ENCODE measurements at places on chromosomes 5 and 9. TPM values are rescaled to one million over a fixed set of nuclear protein-coding genes. Genes with fewer than 3 reads are reported as not detected.

GRCh38 chr9:21998026-21998425 lies 3.4 kb downstream of the CDKN2B-AS1 start:
- no peak for DNase-seq

GRCh38 chr9:115006660-115007059 lies 76.3 kb upstream of the TNFSF8 start:
- DNase-seq = no peak

- DNase-seq = no peak
Observed at GRCh38 chr9:112629671-112630485, 88.0 kb downstream of the INIP start.

The PCDHGB3 gene
- total RNA-seq = 0.59 TPM

DNA sequence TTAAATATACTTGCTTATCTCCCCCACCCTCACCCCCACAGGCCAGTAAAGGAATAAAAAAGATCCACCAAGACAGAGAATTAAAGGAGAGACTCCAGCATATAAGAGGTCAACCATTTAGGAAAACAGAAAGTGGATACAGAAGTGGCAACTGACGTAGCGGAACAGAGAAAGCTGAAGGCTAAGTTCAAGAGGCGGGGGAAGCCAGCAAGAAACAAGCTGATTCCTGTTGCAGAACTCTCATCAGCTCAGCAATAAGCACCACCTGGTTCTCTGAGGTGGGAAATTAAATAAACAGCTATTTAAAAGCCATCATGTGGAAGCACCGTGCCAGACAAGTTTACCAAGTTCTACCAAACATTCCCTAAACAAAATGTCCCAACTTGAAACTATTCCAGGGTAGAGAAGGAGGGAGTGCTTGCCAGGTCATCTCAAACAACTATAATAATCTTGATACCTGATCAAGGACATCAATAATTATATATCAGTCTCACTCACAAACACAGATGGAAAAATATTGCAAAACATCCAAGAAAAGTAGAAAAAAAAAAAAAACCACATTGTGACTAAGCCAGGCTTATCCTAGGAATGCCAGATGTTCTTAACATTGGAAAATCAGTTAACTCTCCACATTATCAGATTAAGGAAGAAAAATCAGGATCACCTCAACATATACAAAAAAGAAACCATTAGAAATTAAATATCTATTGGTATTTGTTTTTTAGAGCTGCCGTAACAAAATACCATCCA lies 7.3 kb upstream of the ARL15 start:
- DNase-seq = no peak

DNA sequence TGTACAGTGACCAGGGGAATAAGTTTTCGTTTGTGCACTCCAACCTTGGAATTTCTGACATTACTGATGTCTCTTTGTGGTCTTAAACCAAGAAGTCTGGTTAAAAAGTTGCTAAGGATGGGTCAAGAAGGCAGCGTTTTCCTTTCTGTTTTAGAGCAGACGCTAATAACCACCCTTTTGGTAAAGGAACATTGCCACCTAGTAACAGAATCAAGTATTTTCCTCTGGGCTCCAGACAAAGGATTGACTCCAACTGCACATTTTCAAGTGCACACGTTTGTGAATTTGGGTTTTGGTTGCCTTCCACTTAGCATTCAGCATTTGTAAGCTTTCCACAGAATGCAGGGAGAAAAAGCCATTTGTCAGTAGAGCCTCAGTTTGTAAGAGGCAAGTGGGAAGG lies 22.2 kb upstream of the CEP78 start:
- DNase-seq = no peak

DNA sequence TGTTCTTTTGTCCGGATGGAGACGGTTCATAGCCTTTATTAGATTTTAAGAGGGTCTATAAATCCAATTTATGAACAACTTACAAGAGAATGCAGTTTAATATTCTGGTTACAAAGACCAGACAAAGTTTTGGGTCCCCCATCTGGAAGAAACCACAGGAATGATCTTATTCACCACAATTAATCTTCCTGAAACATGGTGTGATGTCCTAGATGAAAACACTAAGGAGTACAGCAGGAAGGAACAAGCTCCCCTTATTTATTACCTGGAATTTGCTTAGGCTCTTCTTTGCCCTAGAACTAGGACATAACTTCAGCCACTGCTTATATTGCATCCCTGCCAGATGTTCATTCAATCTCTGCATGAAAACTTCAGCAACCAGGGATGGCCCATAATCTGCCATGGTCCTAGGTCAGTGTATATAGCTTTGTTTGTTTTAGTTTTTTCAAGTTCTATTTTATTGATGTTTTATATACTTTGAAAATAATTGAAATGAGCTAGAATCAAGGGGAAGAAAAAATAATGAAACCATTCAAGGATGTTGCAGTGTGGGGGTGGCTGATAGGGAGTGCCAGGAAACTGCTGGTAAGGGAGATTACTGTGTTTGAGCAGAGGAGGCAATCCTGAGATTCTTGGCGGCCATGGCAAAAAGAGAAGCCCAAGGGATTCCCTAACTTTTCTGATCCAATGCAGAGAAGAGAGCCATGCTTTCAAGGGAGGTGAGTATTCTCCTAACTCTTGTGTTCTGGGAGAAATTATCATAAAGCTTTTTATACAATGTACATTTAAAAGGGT lies 16.8 kb downstream of the TXNDC8 start:
- DNase-seq = no peak

DNA sequence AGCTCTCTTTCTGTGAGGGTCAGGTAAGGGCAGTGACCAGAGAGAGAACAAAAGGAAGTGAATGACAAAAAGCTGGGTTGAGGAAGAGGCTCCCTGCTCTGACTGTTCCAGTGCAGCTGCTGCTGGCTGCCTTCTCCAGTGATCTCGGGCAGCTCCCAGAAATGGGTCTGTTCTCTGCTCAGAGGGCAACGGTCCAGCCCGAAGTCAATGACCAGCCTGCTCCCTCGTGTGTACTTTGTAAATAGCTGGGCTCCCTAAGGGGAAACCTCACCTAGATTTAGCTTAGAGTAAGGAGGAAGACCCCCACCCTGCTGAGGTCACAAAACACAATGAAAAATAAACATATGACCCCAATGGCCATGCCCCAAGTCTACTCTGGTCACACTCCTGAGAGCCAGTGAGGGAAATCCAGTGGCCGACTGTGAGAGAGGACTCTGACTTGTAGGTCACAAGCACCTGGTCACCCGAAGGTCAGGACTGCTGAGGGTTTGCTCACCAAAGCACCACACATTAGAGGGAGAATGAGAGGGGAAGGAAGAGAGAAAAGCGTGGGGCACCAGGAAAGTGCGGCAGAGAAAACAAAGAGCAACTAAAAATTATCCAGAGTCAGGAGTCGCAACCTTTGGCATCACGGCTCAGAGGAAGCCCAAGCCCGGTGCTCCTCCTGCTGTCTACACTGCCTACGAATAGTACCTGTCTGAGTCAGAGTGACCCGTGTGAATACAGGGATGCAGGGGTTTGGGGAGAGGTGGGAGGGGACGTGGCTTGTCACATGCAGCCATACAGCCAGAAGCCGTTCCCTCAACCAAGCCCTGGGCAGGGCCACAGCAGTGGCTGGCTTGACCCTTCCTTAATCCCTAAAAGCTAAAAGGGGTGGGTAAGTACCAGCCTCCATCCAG lies 19.8 kb downstream of the NIPAL4 start:
- DNase-seq = no peak

- DNase-seq = no peak
Observed at GRCh38 chr5:1010181-1010510, 1.5 kb downstream of the NKD2 start.

The OTP gene
- not detected for total RNA-seq

- DNase-seq = no peak
Observed at GRCh38 chr5:129398026-129398678, 61.9 kb upstream of the ADAMTS19 start.

GRCh38 chr9:5575000-5575399 lies 53.9 kb upstream of the RIC1 start:
- DNase-seq = no peak

DNA sequence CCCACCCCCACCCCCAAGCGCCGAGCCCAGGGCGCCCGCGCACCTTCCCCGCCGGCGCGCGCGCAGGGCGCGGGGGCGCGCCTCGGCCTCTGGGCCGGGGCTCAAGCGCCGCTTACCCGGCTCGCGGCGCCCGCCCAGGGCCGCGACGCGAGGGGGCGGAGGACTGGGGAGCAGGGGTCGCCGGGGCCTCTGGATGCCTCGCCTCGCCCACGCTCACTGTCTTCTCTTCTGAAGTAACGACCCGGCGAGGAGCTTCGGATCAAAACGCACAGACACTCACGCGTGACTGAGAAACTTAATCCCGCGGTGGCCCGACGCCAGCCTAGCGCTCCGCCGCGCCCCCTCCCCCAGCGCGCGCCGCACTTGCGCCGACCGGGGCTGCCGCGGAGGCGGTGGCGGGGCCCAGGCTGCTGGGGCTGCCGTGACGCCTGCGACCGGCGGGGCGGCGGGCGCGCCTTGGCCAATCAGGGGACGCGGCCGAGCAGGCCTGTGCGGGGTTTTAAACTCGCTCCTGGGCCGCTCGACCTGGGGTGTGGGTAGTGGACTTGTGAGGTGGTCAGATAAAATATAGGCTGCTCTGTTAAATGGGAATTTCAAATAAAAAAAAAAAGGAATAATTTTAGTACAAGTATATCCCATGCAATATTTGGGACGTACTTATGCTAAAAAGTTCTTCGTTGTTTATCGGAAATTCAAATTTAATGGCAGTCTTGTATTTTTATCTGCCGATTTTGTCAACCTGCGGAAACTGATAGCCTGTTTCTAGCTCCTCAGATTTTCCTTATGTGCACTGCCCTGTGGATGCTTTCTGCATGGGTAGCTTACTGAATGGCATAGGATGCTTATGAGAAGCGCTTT lies at the start of gene MPDZ:
TSS of gene MPDZ (minus strand) at position 409 of the 858 bp plus-strand sequence. CDS start 29,377 bp downstream, outside the sequence.
- no peak for DNase-seq

DNA sequence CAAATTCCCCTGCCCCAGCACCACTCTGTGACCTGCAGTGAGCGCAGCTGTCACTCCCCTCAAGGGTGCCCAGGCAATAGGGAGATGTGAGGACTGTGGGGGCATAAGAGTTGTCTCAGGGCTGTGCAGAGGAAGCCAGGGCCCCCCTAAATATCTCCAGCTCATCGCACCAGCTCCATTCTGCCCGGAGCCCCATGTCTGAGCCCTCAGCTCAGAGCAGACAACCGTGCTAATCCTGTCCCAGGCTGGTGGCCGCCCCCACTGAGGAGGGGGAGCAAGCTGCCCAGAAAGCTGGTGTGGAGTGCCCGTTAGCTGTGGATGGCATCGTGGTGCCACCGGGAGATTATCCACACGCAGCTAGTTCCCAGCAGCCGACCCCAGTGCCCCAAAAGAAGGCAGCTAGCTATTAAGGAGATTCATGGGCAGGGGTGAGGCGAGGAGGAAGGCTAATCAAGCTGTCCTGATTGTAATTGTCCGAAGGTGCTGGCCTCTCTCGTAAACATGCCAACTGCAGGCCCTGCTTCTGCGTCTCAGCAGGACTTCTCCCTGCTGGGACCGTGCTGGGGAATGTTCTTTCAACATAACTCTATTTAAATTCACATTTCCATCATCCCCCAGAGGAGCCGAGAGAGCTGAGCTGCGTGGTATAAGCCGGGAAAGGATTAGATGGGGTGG lies 17.0 kb upstream of the FIBCD1 start:
- no peak for DNase-seq

GRCh38 chr9:24479361-24480059 lies 66.2 kb downstream of the IZUMO3 start:
- no peak for DNase-seq

- no peak for DNase-seq
Observed at GRCh38 chr9:93683331-93684134, 107.1 kb downstream of the PHF2 start.

DNA sequence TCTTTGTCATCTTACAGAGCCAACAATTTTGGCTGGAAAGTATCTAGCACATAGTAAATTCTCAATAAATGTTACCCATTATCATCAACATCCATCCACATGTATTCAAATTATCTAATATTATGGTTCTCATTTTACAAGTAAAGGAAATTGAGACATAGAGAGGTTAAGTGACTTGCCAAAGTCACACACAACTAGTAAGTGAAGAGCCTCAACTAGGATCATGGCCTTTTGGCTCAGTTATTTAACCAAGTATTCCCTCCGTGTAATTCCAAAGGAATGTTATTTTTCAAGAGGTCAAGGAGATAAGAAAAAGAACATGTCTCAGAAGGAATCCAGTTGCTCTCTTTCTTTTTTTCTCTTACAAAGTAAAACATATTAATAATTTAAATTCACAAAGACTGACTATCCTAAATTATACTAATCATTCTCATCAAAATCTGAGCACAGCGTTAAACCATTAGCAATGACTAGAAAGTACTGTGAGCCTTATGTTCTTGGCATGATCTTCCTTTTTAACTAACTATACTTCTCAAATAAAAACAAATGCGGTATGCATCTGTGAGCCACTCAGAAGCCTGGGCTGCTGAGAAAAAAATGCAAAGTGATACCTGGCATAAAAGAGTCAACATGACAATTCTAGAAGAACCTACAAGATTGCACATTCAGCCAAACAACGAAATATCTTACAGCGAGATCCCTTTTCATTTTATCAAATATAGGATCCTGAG lies 350.9 kb downstream of the GLIS3 start:
- no peak for DNase-seq

The CACNA1B gene
- 0.07 TPM for total RNA-seq

GRCh38 chr9:95726756-95727155 lies 148.7 kb upstream of the ERCC6L2 start:
- DNase-seq = no peak

DNA sequence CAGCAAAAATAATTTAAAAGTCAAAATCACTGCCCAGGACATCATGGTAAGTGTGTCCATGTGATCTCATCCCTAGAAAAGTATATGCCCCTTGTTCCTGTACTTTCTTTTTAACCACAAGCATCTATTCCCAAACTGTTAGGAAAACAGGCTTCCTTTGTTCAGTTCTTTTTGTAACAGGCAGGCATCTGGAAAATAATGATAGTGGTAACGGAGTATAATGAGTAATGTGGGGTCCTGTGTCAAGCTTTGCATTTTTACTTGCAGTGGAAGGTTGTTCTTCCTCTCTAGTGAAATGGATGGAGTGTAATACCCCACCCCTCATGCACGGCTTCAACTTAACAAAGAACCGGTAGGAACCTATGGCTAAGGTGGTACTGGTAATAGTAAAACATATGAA lies 532.1 kb downstream of the CTNND2 start:
- no peak for DNase-seq

The WDR38 gene
- total RNA-seq = not detected

DNA sequence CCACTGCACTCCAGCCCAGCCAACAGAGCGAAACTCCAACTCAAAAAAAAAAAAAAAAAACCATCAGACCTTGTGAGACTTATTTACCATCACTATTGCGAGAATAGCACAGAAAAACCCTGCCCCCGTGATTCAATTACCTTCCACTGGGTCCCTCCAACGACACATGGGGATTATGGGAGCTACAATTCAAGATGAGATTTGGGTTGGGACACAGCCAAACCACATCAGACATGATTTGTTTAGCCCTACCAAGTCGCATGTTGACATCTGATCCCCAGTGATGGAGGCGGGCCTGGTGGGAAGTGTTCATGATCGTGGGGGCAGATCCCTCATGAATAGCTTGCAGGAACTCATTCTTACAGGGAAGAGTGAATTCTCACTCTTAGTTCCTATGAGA lies 26.6 kb downstream of the MYO10 start:
- DNase-seq = no peak

Data from naive thymus-derived CD4-positive, alpha-beta T cell (primary cell).